ENCODE measurements at places on chromosomes 16 and 17.

DNA sequence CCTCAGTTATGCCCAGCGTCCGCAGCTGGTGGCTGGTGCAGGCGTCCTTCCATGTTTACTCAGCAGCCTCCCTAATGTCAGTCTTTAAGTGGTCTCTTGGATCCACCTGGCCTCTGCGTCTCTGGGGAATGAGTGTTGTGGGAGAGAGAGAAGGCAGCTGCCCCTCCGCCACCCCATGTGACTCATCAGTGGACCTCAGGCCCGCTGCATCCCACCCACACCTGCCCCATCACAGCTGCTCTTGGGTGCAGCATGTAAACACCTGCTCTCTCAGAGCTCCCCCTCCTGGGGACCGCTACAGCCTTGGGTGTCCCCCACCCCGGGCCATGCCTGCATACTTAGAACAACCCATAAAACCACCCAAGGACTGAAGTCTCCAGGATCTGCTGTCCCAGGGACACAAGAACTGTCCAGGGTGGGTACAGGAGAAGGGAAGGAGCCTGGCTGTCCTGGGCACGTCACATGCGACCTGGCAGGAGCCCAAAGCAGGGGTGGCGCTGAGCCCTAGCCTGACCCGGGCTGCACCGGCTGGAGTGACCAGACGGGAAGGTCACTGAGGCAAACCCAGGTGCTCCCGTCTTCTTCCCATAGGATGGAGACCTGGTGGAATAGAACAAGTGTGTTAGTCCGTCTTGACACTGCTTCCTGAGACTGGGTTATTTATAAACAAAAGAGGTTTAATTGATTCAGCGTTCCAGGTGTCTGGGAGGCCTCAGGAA is 4.2 kb downstream of the C16orf90 start:
- no peak for DNase-seq

- no peak for DNase-seq
Measured at GRCh38 chr17:41869426-41869825, 4.2 kb upstream of the KLHL11 start.

- no peak for DNase-seq
Measured at GRCh38 chr17:78359321-78359996, 418 bp downstream of the SOCS3 start.

DNA sequence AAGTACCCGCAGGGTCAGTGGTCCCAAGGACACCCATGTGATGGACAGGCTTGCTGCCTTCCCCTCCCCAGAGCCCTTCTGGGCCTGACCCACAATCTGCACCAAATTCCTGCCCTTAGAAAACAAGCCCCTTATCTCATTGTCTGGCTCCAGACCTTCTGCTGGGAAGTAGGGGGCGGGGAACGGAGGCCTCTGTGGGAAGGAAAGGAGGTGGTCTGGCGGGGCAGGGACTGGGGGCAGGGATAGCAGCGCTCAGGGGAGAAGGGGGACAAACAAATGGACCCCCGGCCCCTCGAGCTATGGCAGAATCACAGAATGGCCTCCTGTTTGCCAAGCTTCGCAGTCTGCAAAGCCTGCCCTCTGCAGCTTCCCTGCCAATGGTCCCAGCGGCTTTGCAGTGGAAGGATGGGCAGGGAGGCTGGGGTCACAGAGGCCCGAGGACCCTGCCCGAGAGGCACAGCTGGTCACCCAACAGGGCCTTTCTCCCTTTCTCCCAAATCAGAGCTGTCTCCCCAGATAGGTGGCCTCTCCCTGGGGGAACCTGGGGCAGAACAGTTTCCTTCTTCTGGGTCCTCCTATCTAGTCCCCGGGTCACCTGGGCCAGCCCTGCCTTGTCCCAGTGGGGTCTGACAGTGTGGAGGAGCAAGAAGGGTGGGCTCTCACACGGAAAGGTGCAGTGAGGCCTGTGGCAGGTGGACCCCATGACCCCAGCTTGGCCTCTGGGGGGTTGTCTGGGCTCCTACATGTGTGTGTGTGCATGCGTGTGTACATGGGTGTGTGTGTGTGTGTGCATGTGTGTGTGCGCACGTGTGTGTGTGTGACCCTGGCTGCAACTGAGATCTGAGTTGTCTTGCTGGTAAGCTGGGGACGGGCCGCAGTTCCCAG is 25.5 kb downstream of the TMEM235 start:
- no peak for DNase-seq

- DNase-seq, result no peak
Measured at GRCh38 chr16:72468582-72468981, 296.6 kb upstream of the PMFBP1 start.

DNA sequence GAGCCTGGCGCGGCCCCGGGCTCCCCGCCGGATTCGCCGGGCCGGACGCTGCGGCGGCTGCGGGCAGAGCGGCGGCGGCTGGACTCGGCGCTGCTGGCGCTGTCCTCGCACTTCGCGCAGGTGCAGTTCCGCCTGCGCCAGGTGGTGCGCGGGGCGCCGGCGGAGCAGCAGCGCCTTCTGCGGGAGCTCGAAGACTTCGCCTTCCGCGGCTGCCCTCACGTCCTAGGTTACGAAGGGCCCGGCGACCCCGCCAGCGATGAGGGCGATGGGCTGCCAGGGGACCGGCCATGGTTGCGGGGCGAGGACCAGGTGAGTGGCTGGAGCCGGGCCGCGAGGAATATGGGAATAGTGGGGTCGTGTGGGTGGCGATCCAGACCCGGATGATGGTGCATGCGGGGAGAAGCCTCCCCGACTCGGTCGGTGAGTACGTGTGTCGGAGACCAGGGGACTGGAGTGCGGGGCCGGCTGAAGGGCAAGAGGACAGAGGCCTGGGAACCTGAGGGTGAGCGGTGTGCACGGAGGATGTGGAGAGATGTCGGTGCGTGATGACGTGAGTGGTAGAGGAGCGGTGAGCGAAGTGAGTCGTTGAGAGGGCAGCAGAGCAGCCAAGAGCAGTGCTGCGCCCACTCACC is 517 bp downstream of the RUNDC1 start:
- peak; percentile 33 for DNase-seq

GRCh38 chr17:43974382-43975266 is 20.9 kb upstream of the PYY start:
- DNase-seq, result no peak

- DNase-seq, result no peak
Measured at GRCh38 chr17:76390003-76390421, 5.6 kb downstream of the SPHK1 start.

DNA sequence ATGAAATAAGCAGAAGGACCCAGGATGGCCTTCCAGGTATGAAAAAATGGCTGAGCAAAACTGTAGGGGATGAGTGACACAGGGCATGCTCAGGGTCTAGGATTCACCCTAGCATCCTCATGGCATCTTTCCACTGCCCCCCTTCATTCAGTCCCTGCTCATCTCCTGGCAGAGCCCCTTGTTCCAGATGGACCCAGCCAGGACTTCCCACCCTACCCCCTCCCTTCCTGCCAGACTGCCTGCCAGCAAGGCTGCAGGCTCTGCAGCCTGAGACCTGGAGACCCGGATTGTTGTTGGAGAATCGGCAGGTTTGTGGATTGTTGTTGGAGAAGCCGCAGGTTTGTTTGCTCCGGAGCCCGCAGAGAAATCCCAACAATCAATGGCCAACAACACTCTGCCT is 6.6 kb downstream of the SEZ6 start:
- DNase-seq, result no peak

GRCh38 chr16:86572041-86572521 is 5.5 kb downstream of the FOXC2 start:
- no peak for DNase-seq

DNA sequence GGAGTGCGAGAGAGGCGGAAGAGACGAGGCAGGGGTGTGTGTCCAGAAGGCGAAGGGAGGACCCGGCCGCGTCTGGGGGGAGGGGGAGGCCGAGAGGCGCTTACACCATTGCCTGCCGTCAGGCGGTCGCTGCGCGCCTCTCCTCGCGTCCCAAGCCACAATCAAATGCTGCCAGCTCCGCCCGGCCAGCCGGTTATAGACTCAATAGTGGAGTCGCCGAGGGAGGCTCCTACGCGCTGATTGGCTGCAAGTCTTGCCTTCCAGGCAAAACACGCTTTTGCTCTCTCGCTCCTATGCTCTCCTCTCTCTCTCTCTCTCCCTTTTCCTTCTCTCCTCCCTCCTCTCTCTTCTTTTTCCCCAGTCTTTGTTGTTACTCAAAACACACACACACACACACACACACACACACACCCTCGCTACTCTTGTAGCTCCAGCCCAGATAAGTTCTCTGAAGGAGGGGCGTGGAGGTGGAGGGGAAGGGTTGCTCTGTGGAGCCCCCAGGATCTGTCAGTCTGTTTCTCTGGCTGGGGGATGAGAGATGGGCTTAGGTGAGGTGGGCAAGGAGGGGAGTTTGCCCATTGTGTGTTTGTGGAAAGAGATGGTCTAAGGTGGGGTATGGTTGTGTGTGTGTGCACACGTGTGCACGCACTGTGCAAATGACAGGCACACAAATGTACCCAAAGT is at the start of gene DLX3:
DLX3 (minus strand) TSS at position 170 of the 684 bp plus-strand sequence. CDS start 226 bp downstream, outside the sequence.
- peak; percentile 92 for DNase-seq

DNA sequence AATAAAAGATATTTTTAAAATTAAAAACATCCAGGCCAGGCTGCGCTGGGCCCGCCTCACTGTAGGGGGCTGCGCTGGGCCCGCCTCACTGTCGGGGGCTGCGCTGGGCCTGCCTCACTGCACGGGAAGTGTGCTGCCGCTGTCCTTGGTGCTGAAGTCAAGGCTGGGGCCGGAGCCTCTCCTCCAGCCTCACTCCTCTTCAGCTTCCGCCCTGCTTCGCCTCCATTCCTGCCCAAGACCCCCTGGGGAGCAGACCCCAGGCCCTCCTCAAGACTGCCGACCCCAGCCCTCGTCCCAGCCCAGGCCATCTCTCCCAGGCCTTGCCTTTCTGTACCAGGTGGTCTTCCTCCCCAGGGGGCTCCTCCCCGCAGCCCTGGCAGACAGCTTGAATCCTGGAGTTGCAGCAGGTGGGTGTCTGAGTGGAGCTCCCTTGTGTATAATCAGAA is 26.2 kb downstream of the ENDOV start:
- DNase-seq, result peak; percentile 63

DNA sequence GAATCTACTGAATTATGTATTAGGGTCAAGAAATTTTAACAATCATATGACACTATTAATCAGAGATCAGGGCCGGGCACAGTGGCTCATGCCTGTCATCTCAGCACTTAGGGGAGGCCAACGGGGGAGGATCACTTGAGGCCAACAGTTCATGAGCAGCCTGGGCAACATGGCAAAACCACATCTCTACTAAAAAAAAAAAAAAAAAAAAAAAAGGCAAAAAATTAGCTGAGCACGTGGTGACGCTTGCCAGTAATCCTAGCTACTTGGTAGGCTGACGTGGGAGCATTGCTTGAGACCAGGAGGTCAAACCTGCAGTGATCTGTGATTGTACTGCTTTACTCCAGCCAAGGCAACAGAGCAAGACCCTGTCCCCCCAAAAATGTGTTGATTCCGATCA is 52.5 kb upstream of the CLEC3A start:
- no peak for DNase-seq

Measured in KBM-7 (cell line).